ENCODE measurements at places on chromosomes 3 and 15.

DNA sequence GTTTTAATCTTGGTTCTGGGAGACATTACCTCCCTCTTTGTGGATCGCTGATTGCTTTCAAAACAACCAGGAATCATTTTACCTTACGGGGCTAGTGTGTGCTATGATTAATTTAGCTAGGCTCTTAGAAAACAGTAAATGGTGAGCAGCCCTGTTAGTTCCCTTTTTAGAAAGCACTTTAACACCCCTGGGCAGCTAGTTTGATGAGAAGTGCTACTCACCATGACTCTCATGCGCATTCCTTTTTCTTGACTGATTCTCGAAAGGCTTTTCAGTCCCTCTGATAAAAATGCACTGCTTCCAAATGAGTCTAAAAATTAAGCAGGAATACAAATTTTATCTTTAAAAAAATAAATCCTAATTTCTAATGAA is 75.3 kb upstream of the LEKR1 start:
- DNase-seq: no peak

DNA sequence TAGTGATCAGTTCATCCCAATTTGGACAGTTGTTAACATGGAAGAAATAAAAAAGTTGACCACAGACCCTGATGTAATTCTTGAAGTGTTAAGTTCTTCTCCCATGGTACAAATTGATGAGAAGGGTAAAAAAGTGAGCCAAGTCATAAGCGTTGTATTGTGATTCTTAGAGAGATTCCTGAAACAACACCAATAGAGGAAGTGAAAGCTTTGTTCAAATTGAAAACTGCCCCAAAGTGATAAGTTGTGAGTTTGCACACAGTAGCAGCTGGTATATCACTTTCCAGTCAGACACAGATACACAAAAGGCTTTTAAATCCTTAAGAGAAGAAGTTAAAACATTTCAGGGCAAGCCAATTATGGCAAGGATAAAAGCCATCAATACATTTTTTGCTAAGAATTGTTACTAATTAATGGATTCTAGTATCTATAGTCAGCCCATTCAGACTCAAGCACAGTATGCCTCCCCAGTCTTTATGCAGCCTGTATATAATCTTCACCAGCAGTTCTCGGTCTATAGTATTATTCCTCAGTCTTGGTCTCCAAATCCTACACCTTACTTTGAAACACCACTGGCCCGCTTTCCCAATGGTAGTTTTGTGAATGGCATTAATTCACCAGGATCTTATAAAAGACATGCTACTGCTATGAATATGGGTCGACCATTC is 38.2 kb downstream of the CDIN1 start:
- no peak for DNase-seq

DNA sequence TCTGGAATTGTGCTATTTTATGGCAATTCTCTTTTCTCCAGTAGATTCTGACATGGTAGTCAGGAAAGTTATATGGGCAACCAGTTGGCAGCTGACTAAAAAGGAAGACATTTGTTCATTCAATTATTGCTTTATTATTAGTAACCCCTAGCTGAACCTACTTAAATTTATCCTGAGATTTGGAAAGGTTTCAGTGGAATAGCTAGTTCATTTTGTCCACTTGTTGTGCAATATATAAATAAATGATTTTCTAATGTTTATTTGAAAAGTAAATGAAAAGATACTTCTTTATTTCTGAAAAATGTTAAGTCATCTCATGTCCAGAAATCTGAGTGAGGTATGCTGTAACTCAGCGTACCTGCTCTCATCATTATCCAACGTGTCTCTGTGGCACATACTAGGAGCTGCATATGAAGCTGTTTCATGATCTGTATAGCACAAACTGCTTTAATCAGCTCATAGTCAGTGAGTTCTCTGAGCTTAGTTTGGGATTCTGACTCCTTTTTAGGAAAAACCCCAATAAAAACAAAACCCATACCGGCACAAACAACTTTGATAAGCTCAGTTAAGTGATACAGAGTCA is 35.9 kb downstream of the RARB start:
- no peak for DNase-seq

- DNase-seq: no peak
Measured at GRCh38 chr15:88727439-88727838, 75.8 kb upstream of the ACAN start.

DNA sequence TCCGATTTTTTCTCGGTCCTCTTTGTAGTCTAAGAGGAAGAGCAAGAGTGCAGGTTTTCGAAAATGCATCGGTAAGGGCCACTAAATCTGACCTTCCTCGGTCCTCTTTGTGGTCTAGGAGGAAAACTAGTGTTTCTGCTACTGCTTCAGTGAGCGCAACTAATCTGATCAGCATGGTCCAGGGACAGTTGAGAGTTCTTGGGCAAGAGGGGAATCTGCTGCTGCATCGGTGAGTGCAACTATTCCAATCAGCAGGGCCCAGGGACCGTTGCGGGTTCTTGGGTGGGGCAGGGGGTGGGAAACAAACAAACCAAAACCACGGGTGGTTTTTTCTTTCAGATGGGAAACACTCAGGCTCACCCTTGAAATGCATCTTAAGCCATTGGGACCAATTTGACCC is 10.5 kb upstream of the OSBPL11 start:
- no peak for DNase-seq

GRCh38 chr3:119230071-119230470 is 10.6 kb downstream of the B4GALT4 start:
- DNase-seq: no peak

GRCh38 chr15:55907797-55908196 is 85.6 kb downstream of the NEDD4 start:
- DNase-seq: no peak

DNA sequence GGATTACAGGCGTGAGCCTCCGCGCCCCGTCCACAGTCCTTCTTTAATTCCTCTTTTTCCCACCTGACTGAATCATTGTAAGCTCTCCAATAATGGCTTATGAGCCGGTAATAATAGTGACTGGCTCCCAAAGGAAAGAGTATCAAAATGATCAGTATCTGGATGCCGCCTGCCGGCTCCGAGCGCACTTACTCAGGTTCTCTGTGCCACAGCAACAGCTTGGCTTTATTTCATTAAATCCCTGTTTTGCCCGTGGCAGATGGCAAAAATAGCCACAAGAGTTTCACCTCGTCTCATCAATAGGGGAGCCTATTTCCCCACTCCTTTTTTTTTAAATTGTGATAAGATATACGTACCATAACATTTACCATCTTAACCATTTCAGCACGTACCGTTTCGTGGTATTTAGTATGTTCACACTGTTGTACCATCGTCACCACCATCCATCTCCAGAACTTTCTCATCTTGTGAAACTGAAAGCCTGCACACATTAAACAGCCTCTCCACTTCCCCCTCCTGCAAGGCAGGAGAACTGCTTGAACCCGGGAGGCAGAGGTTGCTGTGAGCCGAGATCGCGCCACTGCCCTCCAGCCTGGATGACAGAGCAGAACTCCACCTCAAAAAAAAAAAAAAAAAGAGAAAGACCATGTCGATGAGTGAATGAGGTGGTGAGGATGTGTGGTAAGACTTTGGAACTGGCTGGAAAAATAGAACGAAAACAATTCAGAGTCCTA is 80.7 kb upstream of the DLG1 start:
- DNase-seq: no peak

DNA sequence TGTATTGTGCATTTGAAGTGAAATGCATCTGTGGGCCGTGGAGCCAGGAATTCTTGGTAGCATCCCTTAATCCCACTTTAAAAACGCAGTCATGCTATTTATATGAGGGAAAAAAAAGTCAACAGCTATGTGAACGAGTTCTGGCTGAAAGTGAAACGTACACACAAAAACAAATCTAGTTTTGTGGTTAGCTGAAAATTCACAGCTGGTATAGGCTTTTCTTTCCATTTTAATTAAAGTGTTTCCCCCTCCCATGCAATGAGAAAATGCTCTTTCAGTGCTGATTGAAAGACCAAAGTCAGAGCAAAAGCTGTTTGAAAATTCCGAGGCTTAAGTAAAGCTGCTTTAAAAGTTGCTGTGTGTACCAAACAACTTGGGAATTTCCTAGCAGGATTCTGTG is 297.4 kb downstream of the PLCL2 start:
- no peak for DNase-seq

- no peak for DNase-seq
Measured at GRCh38 chr3:52724511-52724910, 18.6 kb downstream of the SPCS1 start.

GRCh38 chr15:96207377-96208006 is 123.0 kb upstream of the NR2F2 start:
- no peak for DNase-seq

- DNase-seq: no peak
Measured at GRCh38 chr15:81562986-81563385, 189.0 kb upstream of the TMC3 start.

DNA sequence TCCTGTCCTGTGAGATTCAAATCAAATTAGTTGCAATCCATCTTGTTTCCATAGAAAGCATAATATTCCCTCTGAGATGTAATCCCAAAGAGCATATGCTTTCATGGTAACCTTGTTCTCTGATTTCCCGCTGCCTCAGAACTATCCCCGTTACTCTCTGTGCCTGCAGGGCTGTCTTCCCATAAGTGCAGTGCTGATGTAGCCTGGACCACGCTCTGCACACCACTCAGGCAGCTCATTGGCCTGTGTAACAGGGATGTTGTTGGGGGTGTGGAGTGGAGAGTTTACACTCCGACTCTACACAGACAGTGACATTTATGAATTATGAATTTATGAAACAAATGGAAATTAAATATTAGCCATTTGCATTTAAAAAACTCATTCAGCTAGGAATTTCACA is 33.6 kb upstream of the CNTN3 start:
- DNase-seq: no peak

GRCh38 chr15:58260725-58261267 is 122.6 kb downstream of the AQP9 start:
- DNase-seq: no peak

DNA sequence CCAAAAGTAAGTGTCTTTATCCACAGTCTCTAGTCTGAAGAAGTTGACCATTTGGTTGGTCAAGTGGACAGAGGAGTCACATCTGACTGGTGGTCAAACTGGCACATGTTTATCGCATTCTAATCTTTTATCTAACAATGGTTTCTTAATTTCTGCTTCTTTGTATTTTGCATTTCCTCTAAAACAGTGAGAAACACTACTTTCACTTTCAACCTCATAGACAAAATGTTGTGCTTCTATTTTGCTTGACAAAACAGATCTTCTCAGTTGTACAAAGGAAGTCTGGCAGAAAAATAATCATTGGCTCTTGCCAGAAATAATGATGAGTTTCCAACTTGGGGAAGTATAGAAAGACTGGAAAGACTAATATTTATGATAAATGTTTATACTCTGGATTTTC is 103.9 kb downstream of the MME start:
- DNase-seq: no peak

DNA sequence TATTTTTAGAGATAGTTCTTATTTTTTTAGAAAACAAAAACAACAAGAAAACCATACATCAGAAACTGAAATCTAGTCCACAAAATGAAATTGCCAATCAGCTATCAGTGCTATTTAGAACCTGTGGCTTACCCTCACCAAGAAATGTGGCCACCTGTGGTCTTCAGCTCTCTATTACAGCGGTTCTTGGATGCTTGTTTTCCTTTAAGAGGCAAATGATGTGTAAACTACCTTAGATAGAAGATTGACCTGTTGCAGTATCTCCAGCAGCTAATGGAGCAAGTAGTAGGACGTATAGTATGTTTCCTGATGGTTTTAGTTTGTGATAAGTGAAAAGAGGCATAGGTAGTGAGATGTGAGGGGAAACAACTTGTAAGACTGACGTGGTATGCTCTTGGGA is 21.2 kb downstream of the TFG start:
- no peak for DNase-seq

GRCh38 chr3:79367066-79367465 is 400.7 kb downstream of the ROBO1 start:
- DNase-seq: no peak

DNA sequence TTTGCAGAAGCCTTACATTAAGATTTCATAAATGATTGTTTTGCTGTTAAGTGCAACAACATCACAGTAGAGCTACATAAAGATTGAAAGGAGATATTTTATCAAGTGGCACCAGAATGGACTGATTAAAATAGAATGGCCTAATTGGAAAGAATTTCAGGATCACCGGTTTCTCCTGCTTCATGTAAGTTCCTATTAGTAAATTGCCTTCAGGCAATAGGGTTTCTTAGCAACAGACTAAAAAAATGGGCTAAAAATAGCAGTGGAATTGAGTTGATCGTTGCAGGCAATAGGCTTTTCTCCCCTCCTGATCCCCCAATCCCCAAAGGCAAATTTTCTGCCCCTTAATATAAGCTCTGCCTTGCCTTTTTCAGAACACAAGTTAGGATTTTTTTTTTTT is 917 bp downstream of the LNP1 start:
- DNase-seq: peak; percentile 31

GRCh38 chr3:63244486-63244885 is 33.6 kb upstream of the SYNPR start:
- DNase-seq: no peak

GRCh38 chr15:25689592-25689991 is 173.5 kb downstream of the ATP10A start:
- DNase-seq: no peak
